A549 treated with Mapracorat at 1 μM for 4 hours (cell line): ENCODE measurements at places on chromosomes 16 and 17. TPM values are rescaled to one million over a fixed set of nuclear protein-coding genes. Genes with fewer than 3 reads are reported as not detected.

Gene FBF1
- 5.1 to 9.4 TPM (median 8.9 TPM) in 5 replicates for total RNA-seq

Gene STAC2
- total RNA-seq = 2.3 to 3.4 TPM (median 2.9 TPM) in 5 replicates

Gene ENPP7
- total RNA-seq = not detected in 5 replicates

Gene SCARF1
- total RNA-seq = 0.20 to 0.38 TPM (median 0.27 TPM) in 5 replicates

Gene CD300H
- 0.31 to 0.57 TPM in 2 of 5 replicates, not detected in the others for total RNA-seq

Gene PRSS22
- 0.64 to 1.5 TPM (median 1.2 TPM) in 5 replicates for total RNA-seq

Gene TEX19
- total RNA-seq = 0.26 to 0.51 TPM (median 0.39 TPM) in 5 replicates

Gene ABCA8
- 0.21 to 0.36 TPM (median 0.27 TPM) in 5 replicates for total RNA-seq

Gene TBC1D3B
- total RNA-seq = 2.1 to 3.7 TPM (median 2.6 TPM) in 5 replicates

Gene MAPK7
- total RNA-seq = 23.2 to 28.2 TPM (median 25.4 TPM) in 5 replicates

Gene C16orf96
- total RNA-seq = 0.03 to 0.06 TPM (median 0.05 TPM) in 3 of 5 replicates, not detected in the others

Gene KRT39
- not detected in 5 replicates for total RNA-seq

Gene GPR179
- total RNA-seq = 0.02 to 0.04 TPM (median 0.03 TPM) in 3 of 5 replicates, not detected in the others

Gene C17orf100
- total RNA-seq = 1.7 to 3.5 TPM (median 2.6 TPM) in 5 replicates

Gene FBXO39
- total RNA-seq = not detected in 5 replicates

Gene ATF7IP2
- total RNA-seq = 10.2 to 11.4 TPM (median 10.5 TPM) in 5 replicates

Gene PRDM7
- total RNA-seq = not detected in 5 replicates

Gene TBC1D3H
- total RNA-seq = not detected in 5 replicates

Gene HS3ST3B1
- 0.59 to 1.0 TPM (median 0.86 TPM) in 5 replicates for total RNA-seq

Gene NOG
- 0.78 to 1.4 TPM (median 1.1 TPM) in 5 replicates for total RNA-seq

Gene GFAP
- 0.27 to 1.1 TPM (median 0.67 TPM) in 5 replicates for total RNA-seq

Gene CSH2
- total RNA-seq = not detected in 5 replicates

Gene CSF3
- 0.18 to 0.97 TPM (median 0.53 TPM) in 5 replicates for total RNA-seq

Gene C16orf87
- total RNA-seq = 5.0 to 8.3 TPM (median 6.1 TPM) in 5 replicates
